ENCODE measurements at places on chromosomes 3 and 15.

DNA sequence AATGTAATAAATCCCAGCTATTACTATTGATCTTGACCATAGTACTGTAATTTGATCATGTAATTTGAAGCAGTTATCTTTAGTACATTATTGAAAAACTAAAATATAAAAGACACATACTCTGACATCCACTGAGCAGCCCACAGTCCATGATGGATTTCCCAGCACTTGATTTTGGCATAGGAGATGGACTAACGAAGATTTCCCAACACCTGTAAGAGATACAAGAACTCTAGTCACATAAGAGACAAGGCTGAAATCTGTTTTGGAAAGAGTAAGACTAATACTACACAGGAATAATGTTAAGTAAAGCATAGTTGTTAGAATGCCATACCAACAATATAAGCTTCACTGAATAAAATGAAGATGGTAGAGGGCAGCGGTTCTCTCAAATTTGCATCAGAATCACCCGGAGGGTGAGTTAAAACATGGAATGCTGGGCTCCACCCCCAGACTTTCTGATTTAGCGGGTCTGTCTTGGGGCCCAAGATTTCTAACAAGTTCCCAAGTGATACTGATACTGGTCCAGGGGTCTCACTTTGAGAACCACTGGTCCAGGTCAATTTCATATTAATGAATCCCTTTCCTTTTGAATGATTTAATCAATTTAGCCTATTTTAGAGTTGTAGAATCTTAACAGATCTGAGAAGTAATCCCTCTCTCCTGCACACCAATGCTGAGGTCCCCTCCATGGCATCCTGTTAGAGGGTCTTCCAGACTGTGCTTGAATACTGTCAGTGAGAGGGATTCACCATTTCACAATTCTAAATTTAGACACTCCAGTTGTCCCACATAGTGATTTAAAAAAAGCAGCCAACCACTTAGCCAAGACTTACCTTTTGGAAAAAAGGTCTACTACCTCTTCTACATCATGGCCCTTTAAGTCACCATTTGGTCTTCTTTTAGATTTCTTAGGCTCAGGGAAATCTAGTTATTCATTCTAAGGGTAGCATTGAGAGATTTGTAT, 11.5 kb downstream of the RABL3 start:
- DNase-seq, result no peak

GRCh38 chr15:35784745-35785144, 238.8 kb upstream of the DPH6 start:
- no peak for DNase-seq

DNA sequence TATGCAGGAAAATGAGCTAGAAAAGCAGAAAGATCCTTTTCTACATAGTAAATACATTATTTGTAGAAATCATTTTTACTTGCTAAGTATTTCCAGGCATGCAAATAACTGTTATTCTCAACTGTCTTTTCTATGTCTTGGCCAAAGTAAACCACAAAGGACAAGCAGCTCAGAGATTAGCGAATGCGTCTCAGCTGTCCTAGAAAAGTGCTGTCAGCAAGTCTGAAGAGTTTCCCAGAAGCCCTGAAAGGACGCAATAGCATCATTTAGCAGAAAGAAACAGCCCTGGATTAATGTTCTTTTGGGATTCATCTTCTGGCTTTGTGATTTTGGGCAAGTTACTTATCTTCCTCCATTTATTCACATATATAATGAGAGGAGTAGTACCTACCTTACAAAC, 100.3 kb downstream of the ZIC1 start:
- DNase-seq, result no peak

GRCh38 chr15:72415304-72415703, 17.2 kb downstream of the TMEM202 start:
- no peak for DNase-seq

GRCh38 chr3:57816471-57817095, 60.5 kb downstream of the SLMAP start:
- DNase-seq, result no peak

DNA sequence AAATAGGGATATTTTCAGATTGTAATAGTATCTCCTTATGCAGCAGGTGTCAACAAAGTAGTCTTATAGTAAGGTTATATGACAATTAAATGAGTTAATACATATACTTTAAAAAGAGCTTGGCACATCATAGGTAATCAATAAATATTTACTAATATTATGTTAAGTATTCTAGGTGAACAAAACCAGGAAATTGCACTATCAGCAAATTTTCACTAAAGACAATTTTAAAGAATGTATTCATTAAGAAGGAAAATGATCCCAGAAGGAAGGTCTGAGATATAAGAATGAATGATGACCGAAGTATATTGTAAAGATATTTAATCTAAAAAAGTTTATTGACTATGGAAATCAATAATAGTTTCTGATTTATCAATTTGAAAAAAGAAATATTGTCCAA, 281.9 kb downstream of the ADAMTSL3 start:
- no peak for DNase-seq

DNA sequence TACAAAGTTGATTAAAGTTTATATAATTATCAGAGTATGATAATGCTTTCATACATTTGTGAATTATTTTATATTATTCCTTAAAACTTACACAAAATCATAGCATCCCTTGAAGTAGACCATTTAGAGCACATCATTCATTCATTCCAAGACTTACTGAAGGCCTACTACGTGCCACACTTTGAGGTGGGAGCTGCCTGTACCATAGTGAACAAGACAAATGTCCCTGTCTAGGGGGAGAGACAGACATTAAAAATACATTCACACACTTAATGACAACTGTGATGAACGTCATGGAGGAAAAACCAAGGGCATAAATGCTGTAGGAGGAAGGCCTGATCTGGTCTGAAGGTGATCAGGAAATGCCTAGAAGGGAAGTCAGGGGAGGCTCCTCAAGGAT, 12.1 kb downstream of the MCCC1 start:
- DNase-seq, result no peak
